Activated CD4-positive, alpha-beta T cell treated with anti-CD3 and anti-CD28 coated beads, Interleukin-2, amount 50 U/mL, for 4 hours (primary cell): ENCODE measurements at places on chromosomes 5 and 9.

- DNase-seq: no peak
Observed at GRCh38 chr9:35603506-35603985, 1.5 kb upstream of the TESK1 start.

DNA sequence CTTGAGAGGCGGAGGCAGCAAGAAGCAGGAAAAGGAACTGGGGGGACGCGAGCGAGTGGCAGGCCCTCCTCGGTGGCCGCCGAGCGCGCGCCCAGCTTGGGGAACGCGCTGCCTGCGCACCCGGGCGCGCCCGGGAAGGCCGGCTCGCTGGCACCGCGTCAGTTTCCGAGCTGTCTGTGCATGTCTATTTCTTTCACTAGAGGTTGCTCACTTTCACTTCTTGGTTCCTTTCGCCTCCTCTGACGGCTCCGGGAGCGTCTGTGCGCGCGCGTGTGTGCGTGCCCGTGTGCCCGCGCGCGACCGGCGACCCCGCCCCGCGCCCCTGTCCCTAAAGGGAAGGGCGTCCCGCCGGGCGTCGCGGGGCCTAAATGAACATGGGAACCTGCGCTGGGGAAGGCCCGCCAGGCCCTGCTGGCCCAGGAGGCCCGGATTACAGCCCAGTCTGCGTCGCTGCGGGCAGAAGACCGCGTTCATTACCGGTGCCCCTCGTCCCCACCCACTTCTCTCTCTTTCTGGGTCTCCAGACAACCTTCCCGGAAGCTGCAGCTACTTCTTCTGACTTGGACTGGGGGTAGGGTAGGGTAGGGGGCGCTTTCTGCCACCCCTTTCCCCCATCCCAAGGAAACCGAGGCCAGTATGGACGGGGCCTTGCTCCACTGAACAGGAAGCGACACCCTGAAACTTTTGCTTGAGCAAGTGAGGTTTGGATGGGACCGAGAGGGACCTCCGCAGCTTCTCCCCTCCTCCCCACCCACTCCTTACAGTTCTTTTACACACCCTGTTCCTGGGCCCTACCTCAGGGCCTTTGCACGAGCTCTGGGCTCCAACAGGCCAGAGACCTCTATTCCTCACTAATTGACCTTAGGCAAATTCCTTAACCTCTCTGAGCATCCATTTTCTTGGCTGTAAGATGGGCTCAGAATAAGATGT lies 205.8 kb upstream of the IER5L start:
- DNase-seq: peak; percentile 62

GRCh38 chr9:1460143-1460769 lies 410.1 kb downstream of the DMRT2 start:
- DNase-seq: no peak

GRCh38 chr5:31751610-31752009 lies 112.7 kb downstream of the PDZD2 start:
- no peak for DNase-seq

GRCh38 chr5:31161781-31162181 lies 31.7 kb upstream of the CDH6 start:
- DNase-seq: no peak

DNA sequence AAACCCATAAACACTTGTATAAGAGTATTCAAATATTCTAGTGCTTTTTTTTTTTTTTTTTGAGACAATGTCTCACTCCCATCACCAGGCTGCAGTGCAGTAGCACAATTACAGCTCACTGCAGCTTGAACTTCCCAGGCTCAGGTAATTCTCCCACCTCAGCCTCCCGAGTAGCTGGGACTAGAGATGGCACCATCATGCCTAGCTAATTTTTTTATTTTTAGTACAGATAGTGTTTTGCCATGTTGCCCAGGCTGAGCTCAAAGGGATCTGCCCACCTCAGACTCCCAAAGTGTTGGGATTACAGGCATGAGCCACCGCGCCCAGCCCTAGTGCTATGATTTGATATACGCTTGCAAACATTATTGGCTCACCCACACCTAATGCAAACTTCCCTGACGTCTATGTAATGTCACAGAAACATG lies 11.8 kb downstream of the IL6ST start:
- DNase-seq: no peak

DNA sequence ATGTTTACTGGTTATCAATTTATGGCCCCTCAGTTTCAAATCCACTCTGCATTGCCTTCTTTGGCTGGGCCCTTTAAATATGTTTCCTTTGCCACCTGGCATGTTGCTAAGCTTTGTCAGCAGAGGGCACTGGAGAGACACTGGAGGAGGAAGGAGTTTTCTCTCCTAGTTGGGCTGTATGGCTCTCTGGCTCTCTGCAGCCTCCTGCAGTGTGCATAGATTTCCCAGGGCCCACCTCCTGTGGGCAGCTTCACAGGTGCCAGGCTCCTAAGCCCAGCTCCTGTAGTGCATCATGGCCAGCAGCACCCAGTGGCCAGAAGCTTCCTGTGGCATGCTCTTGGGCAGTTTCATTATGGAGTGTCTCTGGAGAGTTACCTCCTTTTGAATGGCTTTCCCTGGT lies 23.3 kb downstream of the CAVIN4 start:
- peak; percentile 8 for DNase-seq

DNA sequence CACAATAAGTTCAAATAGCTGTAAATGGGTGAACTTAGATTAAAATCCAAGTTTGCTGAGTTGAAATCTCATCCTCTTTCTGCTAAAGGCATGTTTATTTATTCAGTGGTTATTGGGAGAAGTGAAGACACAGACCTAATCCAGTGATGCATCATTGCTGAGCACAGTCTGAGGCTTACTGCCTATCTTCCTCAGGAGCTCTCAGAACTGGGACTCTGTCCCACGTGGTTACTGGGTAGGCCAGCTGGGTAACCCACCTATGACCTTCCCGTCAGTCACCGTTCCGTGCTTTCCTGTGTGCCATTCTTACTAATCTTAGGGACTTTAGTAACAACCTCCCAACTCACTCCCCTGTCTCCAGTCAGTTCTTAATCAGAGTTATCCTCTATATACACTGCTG lies 226.8 kb upstream of the ATP10B start:
- no peak for DNase-seq
